Pancreas (tissue), 10 donors: ENCODE measurements at places on chromosomes 5 and 9. TPM values are rescaled to one million over a fixed set of nuclear protein-coding genes. Genes with fewer than 3 reads are reported as not detected.

DNA sequence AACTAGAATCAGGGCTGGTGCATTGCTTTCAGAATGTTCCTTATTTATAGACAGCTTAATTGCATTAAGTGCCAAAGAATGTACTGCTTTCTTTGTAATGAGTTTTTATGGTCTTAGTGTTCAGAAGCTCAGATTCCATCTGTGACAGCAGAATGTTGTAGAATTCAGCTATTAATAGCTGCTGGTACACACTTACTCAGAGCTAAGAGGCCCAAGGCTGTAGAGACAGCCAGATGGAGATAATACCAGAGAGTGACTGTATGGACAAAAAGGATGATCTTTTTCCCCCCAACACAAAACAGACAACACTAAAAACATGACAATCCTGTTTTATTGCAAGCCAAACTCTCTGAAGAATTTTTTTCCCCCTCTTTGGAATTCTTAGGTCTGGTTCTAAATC lies 50.2 kb downstream of the PPP2R2B start:
- no peak for DNase-seq

- DNase-seq: no peak
These were observed 278.3 kb upstream of the PTGER4 start for GRCh38 chr5:40401284-40402006.

DNA sequence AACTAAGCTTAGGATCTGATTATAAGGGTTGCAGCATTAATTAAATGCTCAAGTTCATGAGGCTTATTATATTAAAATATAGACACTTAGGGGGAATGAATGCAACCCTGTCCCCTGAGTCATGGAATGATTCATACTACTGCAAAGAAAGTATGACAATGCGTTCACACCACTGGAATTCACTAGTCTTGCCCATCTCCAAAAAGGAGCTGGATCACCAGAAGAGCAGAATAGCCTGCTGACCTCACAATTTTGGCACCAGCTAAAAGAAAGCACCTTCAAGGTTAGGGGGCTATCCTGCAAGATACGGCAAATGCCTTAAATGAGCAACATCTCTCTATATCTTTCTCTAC lies 32.0 kb upstream of the TMED7 start:
- no peak for DNase-seq

DNA sequence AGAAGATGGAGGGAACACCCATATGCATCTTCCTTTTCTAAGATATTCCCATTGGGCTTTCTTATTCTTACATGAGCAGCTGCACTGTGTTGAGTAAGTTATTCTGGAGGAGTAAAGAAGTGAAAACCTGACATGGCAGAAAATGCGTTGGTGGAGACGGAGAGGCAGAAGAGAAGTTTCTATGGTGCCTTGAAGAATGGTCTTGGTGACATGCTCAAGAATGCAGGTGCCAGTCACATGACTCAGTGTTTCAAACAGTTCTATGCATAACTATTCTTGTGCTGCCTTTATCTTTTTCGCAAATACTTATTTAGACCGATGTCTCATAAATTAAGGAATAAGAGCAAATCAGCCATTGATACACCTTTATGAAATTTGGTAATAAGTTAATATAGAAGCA lies 377.8 kb upstream of the IRX2 start:
- no peak for DNase-seq

DNA sequence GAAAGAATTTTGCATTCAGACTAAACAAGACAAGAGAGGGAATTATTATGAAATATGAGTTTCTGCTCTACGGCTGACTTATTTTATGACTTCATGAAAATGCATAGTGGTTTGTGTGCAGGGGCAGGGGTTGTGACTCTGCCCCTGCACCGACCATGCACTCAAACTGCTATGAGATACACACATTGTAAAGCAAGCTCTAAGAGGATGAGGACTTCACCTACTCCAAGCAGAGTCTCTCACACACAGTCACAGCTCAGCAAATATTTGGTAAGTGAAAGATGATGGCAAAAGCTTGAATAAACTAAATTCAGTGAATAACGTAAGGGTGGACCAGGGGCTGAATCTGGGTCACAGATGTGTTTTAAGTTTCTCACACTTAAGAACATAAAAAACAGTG lies 542.9 kb downstream of the PRELID2 start:
- no peak for DNase-seq

DNA sequence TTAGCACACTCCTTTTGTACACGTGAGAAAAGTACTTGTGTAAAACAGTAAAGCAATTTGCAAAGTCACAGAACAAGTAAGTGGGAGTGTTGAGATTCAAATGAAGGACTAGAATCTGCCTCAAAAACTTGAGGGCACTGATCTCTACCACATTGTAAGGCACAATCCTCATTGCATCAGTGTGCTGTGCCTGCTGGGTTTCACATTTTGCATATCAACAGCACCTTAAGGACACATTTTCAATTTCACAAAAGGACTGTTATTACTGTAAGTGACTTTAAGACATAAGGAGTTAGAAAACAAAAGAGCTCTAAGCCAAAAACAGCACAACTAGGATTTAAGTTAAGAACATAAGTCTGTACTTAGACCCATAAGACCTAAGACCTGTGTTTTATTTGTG lies 44.7 kb upstream of the HK3 start:
- no peak for DNase-seq

GRCh38 chr5:74257060-74257527 lies 383.4 kb downstream of the ENC1 start:
- no peak for DNase-seq

DNA sequence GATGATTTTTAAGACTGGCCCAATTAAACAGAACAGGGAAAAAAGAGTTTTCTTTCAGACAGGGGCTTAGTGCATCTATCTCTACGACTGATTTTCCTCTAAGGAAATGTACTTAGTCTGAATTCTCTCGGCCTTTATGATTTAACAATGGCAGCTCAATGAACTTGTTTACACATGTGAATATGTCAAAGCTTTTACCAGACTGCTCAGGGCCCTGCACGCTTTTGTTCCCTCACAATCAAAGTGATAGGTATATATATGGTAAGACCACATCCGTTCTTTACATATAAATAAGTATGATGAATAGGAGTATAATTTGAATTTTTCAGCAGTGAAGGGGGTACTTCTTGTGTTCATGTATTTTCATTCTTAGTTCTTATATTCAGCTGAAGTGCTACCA lies 27.6 kb downstream of the LEAP2 start:
- no peak for DNase-seq

- DNase-seq: no peak
These were observed 34.8 kb downstream of the ITGA2 start for GRCh38 chr5:53023969-53024368.

DNA sequence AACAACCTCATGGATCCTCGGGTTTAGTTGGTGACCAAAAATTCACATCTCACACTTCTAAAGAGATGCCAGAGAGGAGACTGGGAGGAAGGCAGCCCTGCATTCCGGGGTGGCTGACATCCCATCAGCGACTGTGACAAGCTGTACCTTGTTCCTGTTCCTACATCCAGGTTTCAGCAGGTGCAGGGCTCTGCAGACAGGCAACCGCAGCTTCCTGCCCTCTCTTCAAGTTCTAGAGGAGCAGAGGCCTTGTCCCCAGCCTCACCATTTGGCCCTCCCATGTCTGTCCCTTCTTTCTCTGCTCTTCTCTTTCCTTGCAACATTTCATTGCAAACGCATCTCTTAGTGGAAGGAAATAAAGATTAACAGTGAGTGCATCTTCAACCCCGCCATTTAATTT lies 454.6 kb downstream of the IRX1 start:
- no peak for DNase-seq

GRCh38 chr9:93505541-93506132 lies 52.3 kb upstream of the FAM120AOS start:
- no peak for DNase-seq

DNA sequence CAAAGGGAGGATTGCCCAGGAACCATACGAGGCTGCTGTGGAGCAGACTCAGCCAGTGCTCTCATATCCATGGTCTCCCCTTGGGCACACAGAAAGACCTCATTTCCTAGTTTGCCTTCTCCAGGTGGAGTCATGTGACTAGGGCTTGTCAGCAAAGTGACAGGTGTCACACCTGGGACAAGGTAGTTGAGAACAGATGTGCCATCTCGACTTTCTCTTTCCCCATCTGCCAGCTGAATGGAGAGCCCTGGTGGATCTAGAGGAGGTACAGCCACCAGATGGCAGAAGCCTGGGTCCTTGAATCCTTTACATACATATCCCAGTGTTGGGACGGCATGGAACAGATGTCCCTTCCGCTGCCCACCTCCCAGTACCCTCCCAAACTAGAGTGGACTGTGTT lies 42.9 kb upstream of the ALDOB start:
- DNase-seq: no peak

DNA sequence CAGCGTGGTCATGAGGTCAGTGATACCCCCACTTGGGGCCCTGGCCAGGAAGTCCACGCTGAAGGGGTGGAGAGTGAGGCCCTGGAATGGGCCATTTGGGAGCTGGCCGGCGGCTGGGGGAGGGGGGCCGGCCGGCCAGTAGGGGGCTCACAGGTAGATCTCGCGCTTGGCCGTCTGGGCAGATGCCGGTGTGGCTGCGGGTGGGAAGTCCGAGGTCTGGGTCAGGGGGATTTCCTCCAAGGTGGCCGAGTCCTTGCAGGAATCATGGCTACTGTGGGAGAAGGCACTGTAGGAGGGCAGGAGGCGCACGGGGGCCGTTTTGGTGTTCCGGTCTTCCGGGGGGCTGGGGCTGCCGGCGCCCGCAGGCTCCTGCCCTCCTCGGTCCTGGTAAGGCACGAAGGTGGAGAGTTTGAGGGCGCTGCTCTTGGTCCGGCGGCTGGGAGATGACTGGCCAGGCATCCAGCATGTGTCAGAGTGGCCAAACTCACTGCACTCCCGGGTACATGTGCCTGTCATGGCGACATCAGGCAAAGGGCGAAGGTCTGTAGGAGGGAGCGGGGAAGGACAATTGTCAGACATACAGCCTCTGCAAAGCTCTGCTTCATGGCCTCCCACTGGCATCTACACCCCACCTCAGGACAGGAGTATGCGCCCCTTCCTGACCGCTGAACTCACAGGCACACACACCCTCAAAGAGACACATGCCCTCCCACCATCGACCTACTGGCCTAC lies 24.1 kb downstream of the PCDH1 start:
- DNase-seq: no peak

Gene GHR
- total RNA-seq: 2.0 TPM

Gene ACOT12
- total RNA-seq: not detected

Gene FOXD4L5
- 0.12 TPM for total RNA-seq

Gene GDA
- total RNA-seq: 1.0 TPM

Gene FOXD4L4
- 0.14 TPM for total RNA-seq

Gene FABP6
- not detected for total RNA-seq

Gene TNC
- 0.55 TPM for total RNA-seq

Gene TMEM232
- total RNA-seq: 3.5 TPM

Gene ANKRD31
- total RNA-seq: 0.28 TPM

Gene SLC45A2
- total RNA-seq: not detected

Gene TLN1
- 76.8 TPM for total RNA-seq

Gene LHX6
- total RNA-seq: 0.87 TPM
